Breast epithelium (tissue), 4 donors: ENCODE measurements at places on chromosomes 12 and 14. TPM values are rescaled to one million over a fixed set of nuclear protein-coding genes. Genes with fewer than 3 reads are reported as not detected.

Gene NOVA1
- total RNA-seq = 72.0 TPM

Gene RTN1
- 44.5 TPM for total RNA-seq

Gene NUP107
- 62.6 TPM for total RNA-seq

Gene SCNN1A
- total RNA-seq = 93.7 TPM

Gene APPL2
- 130 TPM for total RNA-seq

Gene PIANP
- total RNA-seq = 0.29 TPM

Gene B3GNT4
- total RNA-seq = not detected

Gene ZNF10
- 12.8 TPM for total RNA-seq

Gene RPL10L
- total RNA-seq = not detected

Gene CLEC1A
- total RNA-seq = 6.9 TPM

Gene PLXNC1
- 21.4 TPM for total RNA-seq

Gene GYS2
- 0.15 TPM for total RNA-seq

Gene RAD9B
- 2.8 TPM for total RNA-seq

Gene HNRNPA1
- total RNA-seq = 477 TPM

Gene PLA2G1B
- total RNA-seq = not detected

Gene ANKRD33
- not detected for total RNA-seq

Gene CTSG
- total RNA-seq = 25.3 TPM

Gene RERG
- 60.0 TPM for total RNA-seq

Gene PRPF40B
- total RNA-seq = 32.8 TPM

Gene SLC8A3
- total RNA-seq = 0.59 TPM

Gene GPD1
- total RNA-seq = 280 TPM

Gene KLHL33
- 0.29 TPM for total RNA-seq

Gene KRT6C
- not detected for total RNA-seq

Gene ZC2HC1C
- total RNA-seq = 3.2 TPM

Gene CISTR
- not detected for total RNA-seq

Gene TBX3
- total RNA-seq = 78.3 TPM

Gene TAS2R13
- total RNA-seq = 3.5 TPM

Gene PLEK2
- total RNA-seq = 5.2 TPM
